Pons (tissue), 1 donor: ENCODE measurements at places on chromosomes 6 and 20.

DNA sequence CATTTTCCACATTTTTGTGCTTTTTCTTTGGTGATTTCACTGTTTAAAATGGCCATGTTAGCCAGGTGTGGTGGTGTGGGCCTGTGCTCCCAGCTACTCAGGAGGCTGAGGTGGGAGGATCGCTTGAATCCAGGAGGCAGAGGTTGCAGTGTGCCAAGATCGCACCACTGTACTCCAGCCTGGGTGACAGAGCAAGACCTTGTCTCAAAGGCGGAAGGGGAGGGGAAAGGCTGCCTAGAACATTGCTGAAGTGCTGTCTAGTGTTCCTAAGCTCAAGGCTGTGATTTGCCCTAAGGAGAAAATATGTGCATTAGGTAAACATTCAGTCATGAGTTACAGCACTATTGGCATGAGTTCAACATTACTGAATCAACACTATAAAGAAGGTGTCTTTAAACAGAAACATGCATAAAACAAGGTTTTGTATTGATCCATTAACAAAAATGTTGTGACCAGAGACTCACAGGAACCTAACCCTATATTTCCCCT is 14.0 kb downstream of the ZC2HC1B start:
- DNase-seq, result no peak

DNA sequence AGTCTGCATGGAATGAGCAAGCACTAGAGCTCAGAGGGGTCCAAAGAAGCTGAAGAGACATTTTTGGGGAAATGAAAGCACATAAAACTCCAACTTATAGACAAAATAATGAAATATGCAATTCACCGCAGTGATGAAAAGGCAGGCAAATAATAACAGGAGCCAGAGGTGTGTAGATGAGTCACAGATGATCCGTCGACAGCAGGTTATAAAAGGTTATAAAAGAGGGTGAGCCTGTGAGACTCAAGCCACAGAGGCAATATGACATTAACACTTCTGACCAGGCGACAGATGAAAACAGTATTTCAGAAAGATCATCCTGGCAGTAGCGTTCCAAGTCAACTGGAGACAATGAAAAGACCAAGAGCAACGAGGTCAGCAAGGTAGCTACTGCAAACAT is 35.8 kb upstream of the ANKRD60 start:
- no peak for DNase-seq

DNA sequence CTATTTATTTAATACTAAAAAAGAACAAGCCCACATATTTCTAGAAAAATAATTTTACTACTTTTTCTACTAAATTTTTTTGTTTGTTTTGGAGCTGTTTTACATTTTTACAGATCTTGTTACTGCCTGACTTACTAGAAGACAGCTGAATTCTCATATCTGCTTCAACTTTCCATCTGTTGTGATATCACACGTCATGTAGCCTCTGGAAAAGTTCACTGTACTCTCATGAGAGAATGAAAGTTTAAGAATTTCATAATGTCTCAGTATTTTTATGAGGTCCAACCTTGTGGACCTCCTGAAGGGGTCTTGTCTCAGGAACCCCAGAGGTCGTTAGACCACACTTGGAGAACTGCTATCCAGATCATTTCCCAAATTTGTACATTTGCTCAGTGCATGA is 81.7 kb upstream of the MTHFD1L start:
- DNase-seq, result no peak

DNA sequence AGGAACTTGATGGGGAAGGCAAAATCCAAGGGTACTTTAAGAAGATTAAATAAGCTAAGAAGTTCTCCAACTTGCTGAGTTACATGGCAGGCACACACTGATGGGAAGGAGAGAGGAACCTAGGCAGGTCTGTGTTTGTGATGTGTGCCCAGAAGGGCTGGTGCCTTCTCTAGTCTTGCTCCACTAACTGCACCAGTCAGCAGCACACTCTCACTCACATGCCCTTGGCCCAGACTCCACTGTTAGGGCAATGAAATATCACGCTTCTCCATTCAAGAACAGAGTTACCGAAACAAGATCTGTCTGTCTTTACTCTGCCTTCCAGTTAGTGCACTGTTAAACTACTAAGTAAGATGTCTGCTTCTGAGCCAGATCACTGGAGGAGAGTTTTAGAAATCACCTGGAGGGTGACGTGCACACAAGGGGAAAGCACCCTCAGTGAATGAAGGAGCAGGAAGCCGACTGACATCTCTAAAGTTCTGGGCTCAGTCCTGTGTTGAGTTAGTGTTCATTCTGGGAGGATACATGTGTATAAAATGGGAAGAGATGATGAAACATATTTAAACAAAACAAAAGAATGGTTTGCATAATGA is 251.1 kb downstream of the FOXC1 start:
- no peak for DNase-seq

DNA sequence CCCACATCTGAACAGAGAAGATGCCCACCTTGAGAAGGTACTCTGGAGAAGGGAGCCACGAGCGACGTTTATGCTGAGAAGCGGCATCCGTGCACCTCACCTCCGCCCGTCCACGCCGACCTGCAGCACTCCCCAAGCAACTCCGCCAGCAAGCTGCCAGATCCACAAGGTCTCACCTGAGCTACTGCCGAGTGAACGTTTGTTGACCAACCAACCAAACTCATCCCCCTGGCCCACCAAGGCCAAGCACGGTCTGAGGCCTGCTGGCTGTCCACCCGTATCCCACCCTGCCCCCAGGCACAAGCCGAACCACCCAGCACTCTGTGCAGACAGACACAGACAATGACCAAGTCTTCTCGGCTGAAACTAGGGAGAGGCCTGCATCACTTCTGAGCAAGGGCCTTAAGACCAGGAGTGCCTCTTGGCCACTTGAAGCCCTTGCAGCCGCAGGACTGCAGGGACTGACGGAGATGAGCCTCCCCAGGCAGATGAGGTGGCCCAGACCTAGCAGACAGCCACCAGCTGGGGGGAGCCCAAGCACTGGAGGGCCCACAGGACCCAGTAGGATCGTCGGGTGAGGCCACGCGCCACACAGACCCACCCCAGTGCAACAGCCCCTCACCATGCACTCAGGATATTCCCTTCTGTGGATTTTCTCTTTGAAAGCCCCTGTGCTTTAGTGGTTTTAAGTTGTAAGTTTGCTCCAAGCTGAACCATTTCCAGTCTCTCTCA is 12.1 kb downstream of the TAF4 start:
- no peak for DNase-seq

DNA sequence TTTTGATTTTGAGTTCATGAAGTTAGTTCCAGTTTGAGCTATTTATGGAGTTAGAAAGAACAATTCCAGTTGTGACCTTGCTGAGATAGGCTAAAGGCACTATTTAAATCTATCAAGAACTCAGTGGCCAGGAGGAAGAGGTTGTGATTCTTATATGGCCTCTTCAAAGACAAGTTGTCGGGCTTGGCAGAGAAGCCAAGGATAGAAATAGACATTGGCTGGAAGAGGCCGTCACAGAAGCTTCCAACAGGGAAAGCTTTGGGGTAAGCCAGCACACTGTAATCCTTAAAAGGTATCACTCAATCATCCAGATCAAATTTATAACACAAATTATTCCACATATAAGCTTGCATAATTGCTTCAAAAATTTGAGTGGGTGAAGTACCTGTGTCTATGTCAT is 286.1 kb downstream of the SYNE1 start:
- no peak for DNase-seq

DNA sequence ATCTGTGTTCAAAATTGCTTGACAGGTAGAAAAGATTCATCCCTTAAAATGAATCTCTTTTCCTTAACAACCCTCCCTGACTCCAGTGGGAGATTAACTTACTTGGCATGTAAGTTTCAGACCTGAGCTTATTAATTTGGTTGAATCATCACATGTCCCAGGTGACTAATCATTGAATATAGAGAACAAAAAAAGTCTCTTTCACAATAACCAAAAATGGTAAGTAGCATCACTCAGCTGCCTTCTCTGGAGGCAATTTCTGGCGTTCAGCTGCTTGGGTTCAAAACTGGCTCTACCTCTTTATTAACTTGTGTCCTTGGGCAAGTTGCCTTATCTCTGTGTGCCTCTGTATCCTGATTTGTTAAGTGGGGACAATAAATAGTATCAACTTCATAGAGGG is 2.9 kb downstream of the C6orf141 start:
- DNase-seq, result no peak

DNA sequence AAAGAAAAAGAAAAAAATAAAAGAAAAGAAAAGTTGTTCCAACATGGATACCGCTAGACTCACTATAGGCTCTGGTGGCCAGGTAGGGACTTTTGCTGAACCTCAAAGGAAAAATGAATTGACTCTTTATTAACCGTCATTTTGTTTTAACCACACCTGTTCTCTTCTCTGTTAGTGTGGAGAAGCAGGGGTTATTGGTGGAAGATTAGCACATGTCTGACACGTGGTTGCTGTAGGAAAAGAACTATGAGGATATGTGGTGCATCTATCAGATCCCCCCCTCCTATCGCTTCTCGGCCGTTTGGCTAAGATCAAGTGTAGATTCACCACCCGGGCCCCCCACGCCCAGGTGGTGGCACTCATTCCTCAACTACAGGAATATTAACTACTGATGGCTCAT is 212.4 kb upstream of the ZNF184 start:
- DNase-seq, result no peak

- DNase-seq, result no peak
Observed at GRCh38 chr20:364905-365794, 15.4 kb upstream of the TRIB3 start.

GRCh38 chr6:104858642-104859041 is 1.1 kb downstream of the HACE1 start:
- DNase-seq, result no peak

DNA sequence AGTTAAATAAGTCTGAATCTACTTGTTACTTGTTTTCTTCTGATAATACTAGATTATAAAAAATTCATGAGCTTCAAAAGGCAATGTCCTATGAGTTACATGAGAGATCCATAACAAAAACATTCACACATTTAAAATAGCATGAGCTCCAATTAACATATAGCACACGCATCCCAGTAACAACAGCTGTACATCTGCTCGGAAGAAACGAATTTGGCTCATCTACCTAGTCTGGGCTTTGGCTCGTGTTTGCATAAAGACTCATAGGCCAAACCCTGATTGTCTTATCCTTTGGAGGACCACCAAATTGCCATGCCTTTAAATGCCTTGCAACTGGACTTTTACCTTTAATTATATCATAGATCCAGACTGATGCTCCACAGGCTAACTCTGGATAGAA is 259.7 kb upstream of the CHD6 start:
- no peak for DNase-seq

DNA sequence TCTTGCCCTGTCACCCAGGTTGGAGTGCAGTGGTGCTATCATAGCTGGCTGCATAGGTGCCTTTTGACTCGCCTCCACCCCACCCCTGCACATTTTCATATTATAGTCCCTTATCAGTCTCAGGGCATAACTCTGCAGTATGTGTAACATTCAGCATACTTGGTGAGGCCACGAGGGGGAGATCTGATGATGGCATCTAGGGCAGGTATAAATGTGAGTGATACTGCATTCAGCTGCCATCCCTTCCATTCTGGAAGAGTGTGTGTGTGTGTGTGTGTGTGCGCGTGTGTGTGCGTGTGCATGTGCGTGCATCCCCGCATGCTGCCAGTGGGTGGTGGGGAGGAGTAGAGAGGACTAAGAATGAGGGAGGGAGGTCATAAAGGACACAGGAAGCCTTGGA is 81.4 kb downstream of the JARID2 start:
- DNase-seq, result no peak

DNA sequence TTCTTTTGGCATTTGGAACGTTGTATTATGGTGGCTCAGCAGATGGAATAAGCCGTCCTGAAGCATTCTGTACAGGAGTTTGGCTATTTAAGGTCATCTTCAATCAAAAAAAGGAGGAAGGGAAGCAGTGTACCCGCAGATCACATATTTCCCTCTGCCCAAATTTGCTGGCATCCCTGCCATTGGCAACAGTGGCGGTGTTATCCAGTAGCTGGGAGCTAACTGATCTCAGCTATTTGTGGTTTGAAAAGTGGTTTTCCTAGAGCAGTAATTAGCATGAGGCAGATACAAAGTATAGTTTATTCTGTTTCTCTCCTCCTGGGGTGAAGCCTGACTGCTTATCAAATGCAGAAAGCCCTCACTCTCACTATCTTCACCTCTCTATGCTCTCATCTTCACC is 576.8 kb downstream of the QKI start:
- DNase-seq, result no peak

DNA sequence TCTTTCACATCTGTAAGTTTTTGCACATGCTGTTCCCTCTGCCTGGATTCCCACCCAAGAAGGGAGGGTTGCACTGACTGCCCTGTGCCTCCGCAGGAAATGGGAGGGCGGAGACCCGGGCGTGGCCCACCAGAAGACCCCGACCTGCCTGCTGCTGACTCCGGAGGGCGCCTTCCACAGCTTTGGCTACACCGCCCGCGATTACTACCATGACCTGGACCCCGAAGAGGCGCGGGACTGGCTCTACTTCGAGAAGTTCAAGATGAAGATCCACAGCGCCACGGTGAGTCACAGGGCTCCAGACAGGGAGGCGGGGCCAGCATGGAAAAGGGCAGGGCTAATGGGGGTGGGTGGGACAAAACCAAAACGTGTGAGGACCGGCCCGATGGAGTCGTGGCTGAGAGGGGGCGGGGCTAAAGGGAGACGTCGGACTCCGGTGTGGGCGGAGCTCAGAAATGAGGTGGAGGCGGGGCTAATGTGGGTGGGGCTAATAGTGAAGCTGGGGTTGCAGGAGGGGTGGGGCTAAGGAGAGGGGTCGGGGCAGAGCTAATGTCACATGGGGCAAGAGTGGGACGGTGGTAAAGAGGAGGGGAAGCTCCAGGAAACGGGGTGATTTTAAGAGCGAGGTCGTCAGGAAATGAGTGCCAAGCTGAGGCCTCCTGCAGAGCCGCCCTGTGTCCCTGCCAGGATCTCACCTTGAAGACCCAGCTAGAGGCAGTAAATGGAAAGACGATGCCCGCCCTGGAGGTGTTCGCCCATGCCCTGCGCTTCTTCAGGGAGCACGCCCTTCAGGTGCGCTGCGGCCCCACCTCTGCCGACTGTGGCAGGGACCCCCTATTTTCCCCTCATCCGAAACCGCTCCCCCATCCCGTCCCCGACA is 12.6 kb downstream of the HSPA12B start:
- no peak for DNase-seq
